ENCODE measurements at places on chromosomes 5 and 9.

GRCh38 chr9:19231126-19231903 is 822 bp downstream of the DENND4C start:
- DNase-seq, result no peak

DNA sequence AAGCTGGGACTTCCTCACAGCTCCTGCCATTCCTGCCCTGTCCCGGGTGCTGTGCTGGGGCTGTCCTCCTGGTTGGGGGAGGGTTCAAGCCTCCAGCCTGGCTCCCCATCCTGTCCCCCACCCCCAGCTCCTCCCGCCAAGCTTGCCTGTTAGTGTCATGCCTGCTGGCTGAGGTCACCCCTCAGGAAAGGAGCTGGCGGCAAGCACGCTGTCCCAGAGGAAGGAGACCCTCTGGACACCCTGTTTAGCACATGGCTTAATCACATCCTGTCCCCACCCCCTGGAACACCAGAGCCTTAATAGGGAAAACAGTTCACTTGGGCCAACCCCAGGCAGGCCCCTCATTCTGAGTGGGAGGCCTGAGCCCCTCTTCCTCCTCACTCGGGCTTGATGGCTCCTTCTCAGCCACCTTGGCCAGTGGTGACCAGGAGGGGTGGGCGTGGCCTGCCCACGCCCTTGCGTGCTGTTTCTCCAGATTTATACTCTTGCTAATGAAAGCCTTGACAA is 9.2 kb upstream of the PHYHD1 start:
- DNase-seq, result no peak

DNA sequence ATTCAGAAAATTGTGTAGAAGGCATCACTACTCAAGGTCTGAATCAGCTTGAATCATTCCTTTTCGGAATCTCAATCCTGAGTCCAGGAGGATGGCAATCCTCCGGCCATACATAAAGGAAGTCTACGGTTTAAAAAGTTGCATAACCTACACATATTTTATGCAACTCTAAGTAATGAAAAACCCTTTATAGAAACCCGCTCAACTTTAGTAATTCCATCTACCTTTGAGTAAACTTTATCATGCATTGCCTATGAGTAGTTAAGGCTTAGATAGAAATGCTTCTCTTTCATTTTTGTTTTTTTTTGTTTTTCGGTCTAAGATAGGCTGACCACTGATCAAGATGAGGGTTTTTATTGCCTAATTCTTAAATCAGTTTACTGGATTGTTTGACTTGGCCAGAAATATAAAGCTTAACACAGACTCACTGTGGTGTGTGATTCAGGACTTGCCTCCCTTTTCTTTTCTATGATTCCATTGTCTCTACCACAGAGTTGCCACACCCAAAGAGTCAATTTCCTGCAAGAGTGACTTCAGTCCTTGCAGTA is 85.0 kb downstream of the LURAP1L start:
- DNase-seq, result no peak

- no peak for DNase-seq
Measured at GRCh38 chr9:122090981-122091380, 2.1 kb downstream of the TTLL11 start.

DNA sequence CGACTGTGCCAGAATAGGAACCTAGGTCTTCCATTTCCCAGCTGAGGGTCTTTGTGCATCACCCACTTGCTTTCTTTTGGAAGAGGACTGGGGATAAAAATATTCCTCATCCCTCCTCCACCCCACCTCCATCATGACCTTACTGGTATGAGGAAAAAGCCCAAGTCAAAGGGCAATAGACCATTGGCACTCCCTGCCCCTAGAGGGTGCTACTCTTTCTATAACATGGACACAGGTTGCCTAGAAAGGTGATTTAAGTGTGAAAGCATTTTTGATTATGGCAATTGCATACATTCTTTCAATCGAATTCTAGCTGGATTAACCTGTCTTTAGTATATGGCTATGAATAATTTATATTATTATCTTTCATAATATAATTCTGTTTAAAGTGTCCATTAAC is 22.8 kb upstream of the ZNF618 start:
- no peak for DNase-seq

- DNase-seq, result no peak
Measured at GRCh38 chr5:14231890-14232289, 88.7 kb downstream of the TRIO start.

DNA sequence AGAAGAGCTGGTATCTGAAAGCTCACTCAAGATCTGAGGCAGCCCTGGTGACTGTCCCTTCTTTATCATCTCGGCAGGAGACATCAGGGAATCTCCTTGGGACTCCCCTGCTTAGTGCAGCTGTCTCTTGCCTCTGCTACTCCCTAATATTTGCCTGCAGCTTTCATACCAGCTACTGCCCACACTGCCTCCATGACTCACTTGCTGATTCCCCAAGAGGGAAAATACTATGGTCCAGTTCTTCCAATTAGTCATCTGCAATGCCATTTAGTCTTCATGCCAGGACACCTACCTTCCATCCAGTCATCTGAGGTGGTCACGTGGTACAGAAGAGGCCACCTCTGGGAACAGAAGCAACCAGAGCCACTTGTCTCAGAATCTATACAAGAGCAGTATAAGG is 270.8 kb downstream of the NTRK2 start:
- no peak for DNase-seq

- no peak for DNase-seq
Measured at GRCh38 chr9:114050646-114051045, 27.5 kb downstream of the AMBP start.

DNA sequence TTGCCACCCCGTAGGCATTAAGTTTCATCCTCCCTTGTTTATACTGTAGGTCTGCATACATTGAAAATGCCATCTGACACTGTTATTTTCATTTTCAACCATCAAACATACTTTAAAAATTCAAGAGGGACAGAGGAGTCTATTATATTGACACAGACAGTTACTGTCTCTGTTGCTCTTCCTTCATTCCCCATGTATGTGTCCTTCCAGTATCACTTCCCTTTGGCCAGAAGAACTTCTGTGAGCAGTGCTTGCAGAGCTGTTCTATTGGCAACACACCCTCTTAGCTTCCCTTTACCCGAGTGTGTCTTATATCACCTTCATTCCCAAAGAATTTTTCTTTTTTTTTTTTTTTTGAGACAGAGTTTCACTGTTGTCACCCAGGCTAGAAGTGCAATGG is 42.8 kb downstream of the RASGEF1C start:
- no peak for DNase-seq

- no peak for DNase-seq
Measured at GRCh38 chr5:168879929-168880328, 300.8 kb upstream of the PANK3 start.

DNA sequence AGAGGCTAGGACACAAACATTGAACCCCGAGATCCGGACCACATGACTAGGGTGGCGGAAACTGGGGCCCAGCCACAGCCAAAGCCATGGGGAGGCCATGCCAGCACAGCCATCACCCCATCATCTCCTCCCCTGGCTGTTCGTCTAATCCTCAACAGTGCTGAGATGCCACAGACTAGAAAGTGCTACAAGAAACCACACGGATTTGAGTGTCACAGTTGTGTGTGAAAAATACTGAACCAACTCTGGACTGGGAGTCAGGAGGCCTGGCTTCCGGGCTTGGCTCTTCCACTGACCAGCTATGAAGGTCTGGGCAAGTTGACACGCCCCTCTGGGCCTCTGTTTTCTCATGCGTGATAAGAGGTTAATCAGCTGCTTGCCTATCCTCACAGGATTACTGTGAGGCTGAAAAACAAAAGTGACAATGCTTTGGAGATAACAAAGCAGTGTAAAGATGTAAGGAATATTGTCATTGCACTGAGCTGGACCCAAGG is 38.8 kb upstream of the SHB start:
- DNase-seq, result no peak

- DNase-seq, result no peak
Measured at GRCh38 chr9:97503862-97504210, 2.4 kb downstream of the TMOD1 start.

DNA sequence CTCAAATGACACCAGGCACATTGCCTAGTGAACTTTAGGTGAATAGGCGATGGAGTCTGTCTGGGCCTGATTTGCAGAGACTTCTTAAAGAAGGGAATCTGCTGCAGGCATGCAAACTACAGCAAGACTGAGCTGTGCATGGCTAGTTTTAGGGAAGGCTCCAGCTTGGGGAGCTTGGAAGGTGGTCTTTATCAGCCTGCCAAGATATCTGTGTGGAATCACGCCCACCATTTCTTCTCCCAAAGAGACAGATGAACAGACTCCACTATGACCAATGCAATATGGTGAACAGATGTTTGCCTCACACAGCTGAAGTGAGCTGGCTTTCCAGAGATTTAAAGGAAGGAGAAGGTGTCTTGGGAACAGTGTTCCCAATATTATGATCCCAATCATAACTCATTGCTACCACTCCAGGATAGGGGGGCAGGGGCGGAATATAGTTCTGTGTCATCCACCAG is 129.0 kb upstream of the HMHB1 start:
- no peak for DNase-seq

DNA sequence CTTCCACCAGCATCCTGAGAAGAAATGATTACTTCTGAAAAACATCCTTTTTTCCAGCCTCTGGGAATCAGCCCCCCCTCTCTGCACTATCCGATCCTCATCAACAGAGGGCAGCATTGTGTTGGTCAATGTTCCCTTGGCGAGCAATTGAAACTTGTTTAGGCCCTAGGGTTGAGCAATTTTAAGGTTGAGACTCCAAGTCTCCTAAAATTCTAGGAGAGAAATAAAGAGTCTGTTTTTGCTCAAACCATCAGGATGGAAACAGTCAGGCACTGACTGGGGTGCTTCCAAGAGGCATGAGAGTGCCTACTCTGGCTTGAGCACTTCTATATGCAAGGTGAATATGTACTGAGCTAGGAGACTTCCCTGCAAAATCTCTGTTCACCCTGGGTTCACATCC is 12.4 kb upstream of the CYFIP2 start:
- DNase-seq, result no peak

- DNase-seq, result no peak
Measured at GRCh38 chr9:87862536-87863268, 20.0 kb upstream of the SPATA31E1 start.

GRCh38 chr5:66041627-66042026 is 102.5 kb upstream of the SREK1 start:
- no peak for DNase-seq

DNA sequence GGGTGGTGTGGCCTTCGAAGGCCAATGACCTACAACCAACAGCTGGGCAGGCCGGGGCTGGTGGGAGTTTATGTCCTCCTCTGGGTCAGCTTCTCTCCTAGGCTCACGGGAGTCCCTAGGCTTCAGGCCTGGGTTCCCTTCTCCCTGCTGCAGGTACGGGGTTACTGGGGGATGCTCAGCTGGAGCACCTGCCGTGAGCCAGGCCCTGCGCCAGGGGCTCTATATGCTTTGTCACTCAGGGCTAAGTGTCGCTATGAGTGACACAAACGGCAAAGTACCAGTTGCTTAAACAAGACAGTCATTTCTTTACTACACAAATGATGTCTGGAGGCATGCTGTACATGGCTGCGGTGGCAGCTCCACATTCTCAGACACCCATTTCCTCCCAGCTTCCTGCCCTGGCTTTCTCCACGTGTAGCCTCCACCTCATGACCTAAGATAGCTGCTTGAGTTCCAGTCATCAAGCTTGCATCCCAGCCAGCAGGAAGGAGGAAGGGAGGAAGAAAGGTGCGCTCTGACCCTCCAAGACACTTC is 22.5 kb upstream of the NINJ1 start:
- no peak for DNase-seq

- DNase-seq, result no peak
Measured at GRCh38 chr9:79551994-79552393, 19.8 kb upstream of the TLE4 start.

DNA sequence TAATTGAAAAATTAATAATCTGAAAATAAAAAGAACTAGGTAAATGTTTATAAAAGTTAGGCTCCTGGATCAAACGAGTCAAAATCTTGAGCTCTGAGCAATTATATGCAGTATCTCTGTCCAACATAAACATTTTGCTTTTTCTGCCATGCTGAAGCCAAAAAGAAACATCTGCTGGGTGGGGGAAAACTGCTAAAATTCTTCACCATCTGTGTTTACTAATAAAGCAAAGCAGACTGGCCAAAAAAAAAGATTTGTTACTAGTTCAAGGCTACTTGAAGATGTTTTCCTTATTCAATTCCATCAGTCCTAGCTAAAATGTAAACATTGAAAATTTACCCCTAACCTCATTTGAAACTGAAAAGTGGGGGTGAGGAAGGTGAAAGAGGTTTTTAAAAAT is 29.7 kb downstream of the GTF3C4 start:
- no peak for DNase-seq

GRCh38 chr5:122377026-122377425 is 65.0 kb downstream of the SNCAIP start:
- no peak for DNase-seq

- DNase-seq, result no peak
Measured at GRCh38 chr9:12878351-12878978, 103.6 kb downstream of the LURAP1L start.

- no peak for DNase-seq
Measured at GRCh38 chr9:14170973-14171596, 142.9 kb downstream of the NFIB start.

- DNase-seq, result no peak
Measured at GRCh38 chr9:76302947-76303550, 91.2 kb downstream of the RFK start.
